ENCODE measurements at places on chromosomes 4 and X. TPM values are rescaled to one million over a fixed set of nuclear protein-coding genes. Genes with fewer than 3 reads are reported as not detected.

DNA sequence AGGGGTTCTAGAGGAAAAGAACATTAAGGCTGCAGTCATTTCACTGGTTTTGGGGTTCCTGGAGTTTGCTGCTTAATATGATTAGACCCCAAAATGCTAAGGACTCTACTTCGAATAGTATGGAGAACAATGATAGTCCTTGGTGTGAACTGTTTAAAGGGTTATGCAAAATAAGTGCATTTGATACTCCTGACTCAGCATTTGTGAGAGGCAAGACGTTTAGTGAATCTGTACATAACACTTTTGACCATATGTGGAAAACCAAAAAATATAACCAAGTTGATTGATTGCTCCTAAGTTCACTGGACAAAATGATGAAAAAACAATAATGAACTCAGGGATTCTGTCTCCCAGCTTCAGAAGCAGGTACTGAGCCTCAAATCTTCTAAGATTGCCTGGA, 414.1 kb downstream of the SH3BGRL start:
- no peak for DNase-seq

Gene CD40LG
- total RNA-seq, result not detected

Gene ABCG2
- total RNA-seq, result 0.75 TPM

- DNase-seq, result no peak
Observed at GRCh38 chr4:53551958-53552357, 39.3 kb downstream of the LNX1 start.

Gene RNF128
- 0.13 TPM for total RNA-seq

Gene TRAM1L1
- total RNA-seq, result 0.56 TPM

Gene MSX1
- 3.9 TPM for total RNA-seq

- no peak for DNase-seq
Observed at GRCh38 chr4:40514497-40514951, 115.1 kb downstream of the RBM47 start.

Gene IL3RA
- total RNA-seq, result 6.4 TPM

DNA sequence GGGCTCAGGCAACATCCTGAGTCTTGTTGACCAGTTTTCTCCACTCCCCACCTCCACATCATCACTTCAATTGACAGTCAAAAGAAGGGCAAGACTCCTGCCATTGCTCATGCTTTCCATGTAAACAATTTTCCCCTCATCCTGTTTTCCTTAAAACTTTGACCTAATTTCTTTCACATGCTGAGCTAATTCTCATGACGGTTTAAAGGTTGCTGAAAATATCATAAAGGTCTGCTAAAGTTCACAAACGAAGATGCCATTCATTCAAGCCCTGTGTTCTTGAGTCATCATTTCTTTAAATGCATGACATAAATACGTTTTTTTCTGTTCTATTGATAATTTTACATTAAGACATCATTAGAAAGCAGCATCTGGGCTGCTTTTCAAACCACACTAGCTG, 353.9 kb downstream of the NKX6-1 start:
- no peak for DNase-seq

Gene SLC38A5
- 1.3 TPM for total RNA-seq

Gene ACSL4
- total RNA-seq, result 25.1 TPM

DNA sequence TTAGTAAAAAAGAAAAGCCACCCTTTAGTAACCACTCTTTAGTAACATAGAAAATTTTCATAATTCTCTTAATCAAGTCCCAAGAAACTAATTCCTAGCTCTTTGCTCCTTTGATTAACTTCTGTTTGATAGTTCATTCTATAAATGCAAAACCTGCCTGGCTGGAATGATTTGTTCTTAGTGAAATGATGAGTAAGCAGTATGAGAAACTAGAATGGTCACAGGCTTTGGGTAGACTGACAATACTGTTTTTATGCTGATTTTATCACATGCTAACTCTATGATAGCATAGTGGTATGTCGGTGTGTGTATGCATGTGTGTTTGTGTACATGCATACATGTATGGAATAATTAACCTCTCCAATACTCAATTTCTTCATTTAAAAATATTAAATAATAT, 81.2 kb downstream of the SYTL5 start:
- no peak for DNase-seq

DNA sequence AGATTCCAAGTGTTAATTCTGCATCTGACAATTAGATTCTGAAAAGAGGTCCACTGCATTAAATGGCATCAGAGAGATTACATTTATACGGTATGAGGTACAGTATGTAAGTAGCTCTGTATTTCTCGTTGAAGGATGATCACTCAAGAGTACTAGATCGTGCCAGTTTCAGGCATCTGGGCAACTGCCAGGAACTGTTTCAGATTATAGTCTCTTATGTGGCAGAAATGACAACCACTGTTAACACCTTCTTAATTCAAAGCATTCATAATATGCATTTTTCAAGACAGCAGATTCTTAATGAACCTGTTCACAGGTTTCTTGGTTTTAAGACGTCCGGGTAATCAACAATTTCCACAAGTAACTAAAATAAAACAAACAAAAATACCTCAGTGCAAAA, 1.6 kb downstream of the ANKRD50 start:
- DNase-seq, result no peak

Gene TBX22
- total RNA-seq, result not detected

Gene SPANXN4
- not detected for total RNA-seq

DNA sequence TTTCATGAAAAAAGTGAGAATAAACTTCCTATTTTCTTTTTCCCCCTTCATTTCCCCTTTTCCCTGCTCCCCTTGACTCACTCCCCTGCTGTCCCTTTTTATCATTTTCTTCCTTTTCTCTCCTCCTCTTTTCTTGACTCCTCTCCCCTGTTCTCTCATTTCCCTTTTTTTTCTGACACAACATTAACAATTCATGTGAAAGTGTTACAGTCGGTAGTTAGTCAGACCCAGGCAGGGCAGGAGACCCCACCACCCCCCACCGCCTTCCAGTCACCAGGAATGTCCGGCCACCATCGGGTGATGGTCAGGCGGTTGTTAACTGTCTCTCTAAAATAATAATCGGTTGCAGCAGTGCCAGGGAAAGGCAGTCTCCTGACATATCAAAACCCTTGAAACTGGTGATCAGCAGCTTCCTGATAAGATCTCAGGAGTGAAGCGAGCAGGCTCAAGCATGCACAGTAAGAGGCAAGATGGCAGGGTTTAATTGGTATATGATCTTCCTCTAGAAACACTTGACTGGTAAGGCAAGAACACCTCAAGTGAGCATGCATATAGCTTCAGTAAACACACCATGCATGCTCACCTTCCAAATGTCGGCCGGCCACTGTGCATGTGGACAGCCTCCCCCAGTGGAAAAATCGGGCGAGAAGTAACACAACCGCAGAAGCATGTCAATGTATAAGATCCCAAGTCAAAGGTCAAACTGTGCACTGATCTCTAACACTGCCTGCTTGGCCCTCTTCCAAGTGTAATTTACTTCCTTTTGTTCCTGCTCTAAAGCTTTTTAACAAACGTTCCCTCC, 191.4 kb downstream of the NDST4 start:
- no peak for DNase-seq

DNA sequence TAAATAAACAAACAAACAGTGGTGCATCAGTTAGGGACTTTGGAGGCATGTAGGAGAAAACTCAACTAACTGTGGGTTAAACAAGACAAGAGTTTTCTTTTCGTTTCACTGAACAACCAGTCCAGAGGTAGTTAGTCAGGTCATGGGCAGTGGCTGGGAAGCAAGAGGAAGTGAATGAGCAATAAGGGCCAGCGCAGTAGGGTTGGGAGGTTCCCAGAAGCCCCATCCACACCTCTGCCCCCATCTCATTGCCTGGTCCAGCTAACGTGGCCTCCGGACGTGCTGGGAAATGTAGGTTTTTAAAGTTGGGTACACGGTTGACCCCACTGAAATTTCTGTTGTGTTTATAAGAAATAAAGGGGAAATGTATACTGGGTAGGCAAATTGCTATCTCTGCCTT, 8.7 kb downstream of the GLOD5 start:
- no peak for DNase-seq

DNA sequence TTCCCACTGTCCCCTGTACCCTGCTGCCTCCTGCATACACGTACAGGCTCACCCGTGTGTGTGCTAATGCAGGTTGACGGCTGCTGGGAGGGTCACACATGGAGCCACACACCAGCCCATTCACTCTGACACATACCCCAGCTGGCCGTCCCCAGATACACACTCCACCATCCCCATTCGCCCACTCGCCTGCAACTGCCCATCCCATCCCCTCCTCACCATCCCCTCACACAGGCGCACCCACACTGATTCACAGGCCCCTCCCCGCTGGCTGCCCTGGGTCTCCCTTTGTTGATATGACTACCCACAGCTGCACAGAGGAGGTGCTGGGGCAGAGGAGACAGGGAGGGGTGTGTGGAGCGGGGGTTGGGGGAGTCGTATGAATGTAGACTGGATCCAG, 25.7 kb downstream of the PJA1 start:
- no peak for DNase-seq
